MV-4-11 (cell line): ENCODE measurements at places on chromosomes 11 and 22.

GRCh38 chr11:89493431-89493830, 2.3 kb upstream of the NOX4 start:
- no peak for DNase-seq

GRCh38 chr11:32008880-32009551, 81.9 kb upstream of the RCN1 start:
- no peak for DNase-seq

- DNase-seq = no peak
Observed at GRCh38 chr11:25119416-25119815, 622.6 kb downstream of the LUZP2 start.

GRCh38 chr11:81211050-81211449, 1522.6 kb downstream of the FAM181B start:
- no peak for DNase-seq

GRCh38 chr11:13301522-13301921, 23.9 kb downstream of the BMAL1 start:
- no peak for DNase-seq

GRCh38 chr11:71269603-71270511, 17.5 kb upstream of the SHANK2 start:
- DNase-seq = no peak

GRCh38 chr11:60978546-60979380, 7.3 kb downstream of the CD6 start:
- peak; percentile 98 for DNase-seq

GRCh38 chr22:23708270-23708669, 17.5 kb downstream of the RGL4 start:
- no peak for DNase-seq
